Suprapubic skin (tissue), 4 donors: ENCODE measurements at places on chromosomes 7 and 10.

- DNase-seq = no peak
Observed at GRCh38 chr10:5442065-5442989, 30.0 kb downstream of the NET1 start.

GRCh38 chr7:18338910-18339523 is 156.5 kb upstream of the HDAC9 start:
- no peak for DNase-seq

GRCh38 chr7:88147949-88148348 is 71.9 kb downstream of the SRI start:
- DNase-seq = no peak

DNA sequence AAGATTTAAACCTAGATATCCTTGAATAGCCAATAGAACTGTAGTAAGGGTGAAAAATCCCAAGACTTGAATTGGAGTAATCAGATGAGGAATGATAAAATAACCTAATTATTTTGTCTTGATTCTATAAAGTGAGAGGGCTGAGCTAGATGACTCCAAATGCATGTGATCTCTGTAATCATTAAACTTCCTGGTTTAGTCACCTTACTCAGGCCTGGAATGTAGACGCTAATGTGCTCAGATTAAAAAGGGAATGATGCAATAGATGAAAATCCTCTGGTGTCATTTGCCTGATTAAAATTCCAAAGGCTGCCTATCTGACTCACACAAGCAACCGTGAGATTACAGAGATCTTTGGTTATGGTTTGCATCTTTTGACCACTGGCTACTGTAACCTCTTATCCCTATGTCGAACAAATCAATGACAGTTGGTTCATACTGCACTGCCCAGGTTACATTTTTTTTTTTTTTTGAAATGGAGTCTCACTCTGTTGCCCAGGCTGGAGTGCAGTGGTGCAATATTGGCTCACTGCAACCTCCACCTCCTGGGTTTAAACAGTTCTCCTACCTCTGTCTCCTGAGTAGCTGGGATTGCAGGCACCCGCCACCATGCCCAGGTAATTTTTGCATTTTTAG is 2.9 kb upstream of the HKDC1 start:
- DNase-seq = no peak

- DNase-seq = no peak
Observed at GRCh38 chr7:71886046-71886445, 526.1 kb downstream of the CALN1 start.

- DNase-seq = no peak
Observed at GRCh38 chr7:111668711-111669110, 106.4 kb upstream of the IMMP2L start.

DNA sequence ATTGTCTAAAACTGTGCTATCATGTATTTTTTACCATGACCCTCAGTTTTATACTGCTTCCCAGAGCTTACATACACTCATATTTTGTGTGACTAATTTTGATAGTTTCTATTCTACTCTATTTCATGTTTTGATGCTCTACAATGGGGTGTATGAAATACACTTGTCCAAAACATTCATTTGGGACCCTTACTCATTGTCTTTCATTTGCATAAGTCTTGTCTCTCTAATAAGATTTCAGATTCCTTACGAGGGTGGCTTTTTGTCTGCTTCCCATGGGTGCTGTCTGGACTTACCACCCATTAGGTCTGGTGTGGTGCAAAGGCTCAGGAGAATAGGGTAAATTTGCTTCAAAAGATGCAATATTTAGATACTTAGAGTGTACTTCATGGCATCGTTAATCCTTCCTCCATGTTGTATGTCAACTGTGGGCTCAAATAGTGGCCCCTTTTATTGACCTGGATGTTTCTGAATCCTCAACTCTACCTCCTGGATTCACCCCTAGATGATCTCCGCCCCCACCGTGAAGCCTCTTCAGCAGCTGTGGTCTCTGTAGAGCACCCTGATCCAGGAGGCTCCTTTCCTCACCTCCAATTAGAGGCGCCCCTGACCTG is 3.6 kb upstream of the GIMAP5 start:
- no peak for DNase-seq

DNA sequence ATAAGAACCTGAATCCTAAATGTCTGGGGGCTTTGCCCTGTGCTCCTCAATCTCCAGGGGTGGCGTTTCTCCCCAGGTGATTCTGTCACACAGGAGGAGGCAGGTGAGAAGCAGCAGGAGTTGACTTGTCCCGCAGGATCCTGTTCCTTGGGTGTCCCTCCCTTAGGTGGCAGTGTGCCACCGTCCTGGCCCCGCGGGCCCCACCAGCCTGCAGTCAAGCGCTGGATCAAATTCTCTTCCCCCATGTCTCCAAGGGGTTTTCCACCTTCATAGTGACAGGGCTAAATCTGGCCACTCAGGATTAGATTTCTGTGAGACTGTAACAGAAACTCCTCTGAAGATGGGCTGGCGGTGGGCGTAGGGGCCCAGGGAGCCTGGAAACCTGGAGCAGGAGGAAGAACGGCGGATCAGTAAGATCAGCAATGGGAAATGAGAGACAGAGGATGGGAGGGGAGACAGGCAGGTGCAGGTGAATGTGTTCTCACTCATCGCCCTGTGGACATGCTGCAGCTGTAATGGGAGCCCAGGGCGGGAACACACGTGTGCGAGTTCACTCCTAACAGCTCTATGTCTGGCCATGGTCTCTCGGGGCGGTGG is 329.2 kb upstream of the COBL start:
- no peak for DNase-seq

DNA sequence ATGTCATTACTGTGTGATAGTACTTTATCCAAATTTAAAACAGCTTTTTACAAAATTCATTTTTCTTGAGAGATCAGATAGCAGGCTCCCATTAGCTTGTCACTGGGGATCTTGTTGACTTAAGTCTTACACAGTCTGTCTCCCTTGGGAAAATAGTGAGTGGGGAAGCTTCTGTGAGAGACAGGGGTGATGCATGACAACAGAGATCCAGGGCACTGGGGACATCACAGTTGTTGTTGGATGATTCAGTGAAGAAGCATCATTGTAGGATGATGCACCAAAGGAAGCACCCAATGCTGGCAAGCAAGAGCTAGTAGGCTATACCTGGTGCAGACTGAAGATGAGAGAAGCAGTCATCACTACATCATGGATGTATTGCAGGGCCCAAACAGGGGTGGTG is 284.7 kb downstream of the HDAC9 start:
- no peak for DNase-seq

GRCh38 chr7:2541291-2542010 is 13.9 kb downstream of the BRAT1 start:
- no peak for DNase-seq

- DNase-seq = no peak
Observed at GRCh38 chr7:133434246-133434865, 181.5 kb downstream of the EXOC4 start.

DNA sequence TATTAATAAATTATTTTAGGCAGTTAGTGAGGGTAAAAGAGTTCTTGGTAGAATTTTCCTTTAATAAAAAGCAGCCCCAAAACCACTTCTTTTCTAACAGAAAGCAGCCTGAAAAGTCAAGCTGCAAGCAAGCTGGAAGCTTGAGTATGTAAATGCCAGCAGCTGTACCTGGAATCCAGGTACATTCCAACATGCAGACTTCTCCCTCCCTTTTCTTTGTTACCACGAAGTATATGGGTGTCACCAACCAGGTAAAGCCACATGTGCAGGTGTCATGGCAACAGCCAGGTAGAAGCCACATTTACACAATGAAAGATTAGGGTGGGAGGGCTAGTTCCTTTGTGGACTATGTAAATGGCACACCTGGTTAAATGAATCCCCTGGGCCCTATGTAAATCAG is 114.6 kb downstream of the EPC1 start:
- no peak for DNase-seq

- DNase-seq = no peak
Observed at GRCh38 chr10:97475936-97476594, 22.2 kb downstream of the MMS19 start.

- DNase-seq = no peak
Observed at GRCh38 chr7:119026391-119026790, 801.9 kb downstream of the ANKRD7 start.

- DNase-seq = no peak
Observed at GRCh38 chr10:13791483-13791882, 204.7 kb downstream of the PRPF18 start.

GRCh38 chr7:139735912-139736595 is 41.7 kb downstream of the HIPK2 start:
- no peak for DNase-seq

- no peak for DNase-seq
Observed at GRCh38 chr10:72375173-72375572, 20.5 kb upstream of the DNAJB12 start.

- DNase-seq = no peak
Observed at GRCh38 chr7:93310346-93310745, 78.2 kb downstream of the VPS50 start.

DNA sequence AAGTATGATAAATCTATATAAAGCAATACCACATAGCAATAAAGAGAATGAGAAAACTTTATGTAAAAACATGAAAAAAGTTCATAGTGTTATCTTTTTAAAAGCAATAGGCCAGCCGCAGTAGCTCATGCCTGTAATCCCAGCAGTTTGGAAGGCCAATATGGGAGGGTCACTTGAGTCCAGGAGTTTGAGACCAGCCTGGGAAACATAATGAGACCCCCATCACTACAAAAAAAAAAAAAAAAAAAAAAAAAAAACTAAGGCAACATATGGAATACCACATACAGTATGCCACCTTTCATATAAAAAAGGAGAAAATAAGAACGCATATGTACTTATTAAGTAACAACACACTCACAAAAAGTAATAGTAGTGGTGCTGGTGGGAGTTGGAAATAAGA is 52.8 kb downstream of the MICU1 start:
- DNase-seq = no peak

DNA sequence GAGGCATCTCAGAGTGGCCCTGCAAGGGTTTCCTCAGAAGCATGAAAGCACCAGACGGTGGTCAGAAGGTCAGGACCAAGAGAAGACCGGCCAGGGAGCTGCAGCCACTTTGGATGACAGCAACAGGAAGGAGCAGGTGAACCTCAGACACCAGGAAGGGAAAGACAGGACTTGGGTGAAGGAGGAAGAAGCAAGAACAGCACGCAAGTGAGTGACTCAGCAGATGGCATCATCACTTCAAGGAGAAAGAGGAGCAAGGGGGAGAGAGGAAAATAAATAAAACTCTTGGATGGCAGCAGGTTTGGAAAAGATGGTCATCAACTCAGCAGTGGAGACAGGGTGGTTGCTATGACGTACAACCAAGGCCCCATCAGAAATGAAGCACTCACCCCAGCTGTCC is 31.6 kb downstream of the NCAPG2 start:
- DNase-seq = no peak

DNA sequence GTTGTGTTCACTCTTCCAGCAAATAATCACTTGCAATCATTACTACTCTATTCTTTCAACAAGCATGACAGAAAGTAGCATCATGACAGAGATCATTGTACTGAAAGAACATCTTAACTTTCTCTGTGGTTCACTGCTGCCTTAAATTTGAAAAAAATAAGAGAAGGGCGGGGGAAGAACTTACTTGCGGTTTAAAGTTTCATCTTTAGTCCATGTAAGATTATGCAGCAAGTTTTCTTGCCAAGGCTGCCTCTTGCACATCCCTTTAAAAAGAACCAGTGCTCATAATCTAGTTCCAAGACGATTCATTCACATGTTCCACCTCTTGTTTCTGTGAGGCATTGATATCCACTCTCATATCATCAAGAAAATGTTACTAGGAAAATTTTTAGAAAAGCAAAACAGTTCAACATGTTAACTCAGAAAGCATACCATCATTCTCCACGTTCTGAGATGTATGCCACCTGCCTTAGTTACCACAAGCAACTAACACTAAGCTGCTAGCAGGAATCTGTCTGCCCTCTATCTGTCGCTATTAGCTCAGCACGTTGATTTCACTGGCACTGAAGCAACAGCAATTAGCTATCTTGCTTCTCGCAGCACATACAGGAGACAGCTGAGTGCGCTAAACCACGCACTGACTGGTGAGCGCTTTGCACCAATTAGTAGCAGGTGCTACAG is at the start of gene PCDH15:
Gene PCDH15, minus strand, starts transcription at position 491 of the 681 bp plus-strand sequence. CDS start 136,969 bp downstream, outside the sequence.
- no peak for DNase-seq
